ENCODE measurements at places on chromosomes 7 and 10. TPM values are rescaled to one million over a fixed set of nuclear protein-coding genes. Genes with fewer than 3 reads are reported as not detected.

The EBLN1 gene
- not detected for total RNA-seq

The HIBADH gene
- total RNA-seq: 22.6 TPM

DNA sequence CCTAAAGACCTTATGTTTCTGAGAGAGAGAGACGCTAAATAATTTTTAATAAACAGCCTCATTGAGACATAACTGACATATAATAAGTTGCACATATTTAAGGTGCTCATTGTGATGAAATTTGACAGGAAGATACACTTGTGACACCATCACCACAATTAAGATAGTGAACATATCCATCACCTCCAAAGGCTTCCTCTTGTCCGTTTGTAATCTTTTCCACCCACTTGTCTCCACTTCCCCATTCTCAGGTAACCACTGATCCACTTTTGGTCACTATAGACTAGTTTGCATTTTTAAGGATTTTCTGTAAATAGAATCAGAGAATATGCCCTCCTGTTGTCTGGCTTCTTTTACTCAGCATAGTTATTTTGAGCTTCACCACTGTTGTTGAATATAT, 195.1 kb upstream of the WDR11 start:
- no peak for DNase-seq

DNA sequence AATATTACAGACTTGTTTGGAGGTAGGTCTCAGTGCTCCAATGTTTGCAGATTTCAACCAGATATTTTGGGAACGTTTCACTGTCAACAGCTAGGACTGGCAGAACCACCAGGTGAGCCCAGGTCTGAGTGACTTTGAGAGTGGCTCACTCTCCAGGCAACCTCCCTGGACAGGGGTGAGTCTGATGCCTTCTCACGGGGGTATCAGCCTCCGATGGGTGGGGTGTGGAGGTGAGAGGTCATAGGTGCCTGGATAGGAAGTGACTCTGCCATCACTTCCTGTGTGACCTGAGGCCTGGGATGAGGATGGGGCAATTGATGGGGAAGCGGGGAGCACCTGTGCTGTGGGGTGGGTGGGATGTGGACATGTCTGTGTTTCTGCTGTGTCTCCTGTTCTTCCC, 4.6 kb downstream of the AZGP1 start:
- DNase-seq: no peak

DNA sequence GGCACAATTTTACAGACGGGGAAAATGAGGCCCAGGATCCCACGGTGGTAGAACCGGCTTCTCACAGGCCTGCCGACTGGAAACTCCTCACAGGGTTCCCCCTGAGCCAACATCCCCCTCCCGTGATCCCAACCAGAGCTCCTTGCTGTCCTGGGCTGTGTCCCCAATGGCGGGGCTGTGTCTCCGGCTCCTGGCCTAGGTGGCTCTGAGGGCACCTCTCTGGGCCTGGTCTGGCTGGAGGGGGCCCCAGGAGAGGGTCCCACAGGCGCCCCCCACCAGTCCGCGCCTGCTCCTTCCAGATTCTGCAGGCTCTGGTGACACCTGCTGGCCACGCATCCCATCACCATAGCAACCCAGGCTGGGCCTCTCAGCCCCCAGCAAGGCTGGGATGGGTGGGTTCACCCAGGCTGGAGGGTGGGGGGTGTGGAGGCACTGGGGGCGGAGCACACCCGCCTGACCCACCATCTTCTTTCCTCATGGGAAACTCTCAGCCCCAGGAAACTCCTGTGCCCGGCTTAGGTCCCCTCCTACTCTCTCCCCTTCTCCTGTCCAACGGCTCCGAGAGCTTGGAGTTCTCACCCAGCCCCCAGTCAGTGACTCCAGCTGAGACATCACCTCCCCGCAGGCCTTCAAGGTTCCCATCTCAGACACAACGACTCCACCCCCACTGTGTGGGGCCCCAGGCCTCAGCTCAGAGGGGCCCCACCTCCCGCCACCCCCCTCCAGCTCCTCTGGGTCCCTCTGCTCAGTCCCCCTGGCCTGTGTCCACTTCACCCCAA, 27.1 kb upstream of the TNRC18 start:
- peak; percentile 47 for DNase-seq

- no peak for DNase-seq
Measured at GRCh38 chr7:134787064-134787463, 7.6 kb downstream of the CALD1 start.

GRCh38 chr7:18357691-18358090, 137.9 kb upstream of the HDAC9 start:
- no peak for DNase-seq
